ENCODE measurements at places on chromosomes 1 and 21.
A peak's percentile ranks its signal among the peaks of the same experiment; 100 is the strongest.

DNA sequence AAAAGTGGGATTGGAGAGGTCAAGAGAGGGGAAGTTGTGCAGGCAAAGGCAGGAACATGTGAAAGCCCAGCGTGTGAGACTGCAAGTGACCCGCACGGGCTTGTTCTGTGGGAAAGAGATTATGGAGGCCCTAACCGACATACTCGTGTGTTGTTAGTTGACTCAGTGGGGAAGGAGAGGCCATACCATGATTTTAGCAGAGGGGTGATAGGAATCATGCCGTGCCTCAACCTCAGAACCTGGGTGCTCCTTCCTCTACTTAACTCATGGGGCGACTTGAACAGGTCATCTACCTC lies 19.3 kb downstream of the PGLYRP3 start:
- DNase-seq = no peak

GRCh38 chr1:200733907-200734306 lies 4.8 kb upstream of the CAMSAP2 start:
- no peak for DNase-seq

- DNase-seq = no peak
Observed at GRCh38 chr1:202571719-202572339, 138.4 kb downstream of the SYT2 start.

DNA sequence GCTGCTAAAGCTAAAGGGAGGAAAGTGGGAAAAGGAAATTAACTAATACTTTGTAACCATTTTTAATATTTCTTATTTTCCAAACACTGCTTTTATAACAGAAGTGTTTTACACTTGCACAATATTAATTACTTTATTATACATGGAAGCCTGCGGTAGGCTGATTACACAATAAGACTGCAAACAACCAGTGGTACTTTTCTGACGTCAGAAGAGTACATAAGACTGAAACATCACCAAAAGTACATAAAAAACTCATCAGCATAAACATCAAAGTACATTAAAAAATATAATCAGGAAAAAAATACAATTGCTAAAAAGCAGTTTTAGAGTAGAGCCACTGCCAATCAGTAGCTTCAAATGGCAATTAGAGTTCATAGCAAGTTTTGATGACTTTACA lies 4.6 kb downstream of the ZNF281 start:
- no peak for DNase-seq

- no peak for DNase-seq
Observed at GRCh38 chr1:157916887-157917570, 75.4 kb upstream of the CD5L start.

- no peak for DNase-seq
Observed at GRCh38 chr1:53590531-53591515, 131.6 kb downstream of the DMRTB1 start.

DNA sequence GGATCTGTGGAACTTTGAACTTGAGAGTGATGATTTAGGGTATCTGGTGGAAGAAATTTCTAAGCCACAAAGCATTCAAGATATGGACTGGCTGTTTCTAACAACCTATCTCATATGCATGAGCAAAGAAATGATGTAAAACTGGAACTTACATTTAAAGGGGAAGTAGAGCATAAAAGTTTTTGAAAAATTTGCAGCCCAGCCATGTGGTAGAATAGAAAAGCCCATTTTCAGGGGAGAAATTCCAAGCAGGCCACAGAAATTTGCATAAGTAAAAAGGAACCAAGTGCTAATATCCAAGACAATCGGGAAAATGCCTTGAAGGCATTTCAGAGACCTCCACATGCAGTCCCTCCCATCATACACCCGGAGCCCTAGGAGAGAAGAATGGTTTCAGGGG lies 15.7 kb downstream of the RIIAD1 start:
- DNase-seq = no peak

DNA sequence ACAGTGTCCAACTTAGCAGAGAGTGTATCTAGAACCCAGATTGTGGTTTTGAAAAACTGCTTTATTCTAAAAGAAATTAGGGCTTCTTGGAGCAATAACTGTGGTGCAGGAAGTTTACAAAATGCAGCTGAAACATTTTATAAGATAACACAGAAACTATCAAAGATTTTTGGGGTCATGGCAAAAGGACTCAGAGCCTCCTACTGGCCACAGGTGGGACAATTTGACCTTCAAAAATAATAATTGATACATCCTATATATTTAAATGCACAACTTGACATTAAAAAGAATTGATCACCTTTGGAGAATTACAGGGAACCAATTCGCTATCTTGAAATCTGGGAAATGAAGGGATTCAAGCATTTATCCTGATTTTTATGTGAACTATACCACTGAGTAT lies 235.2 kb downstream of the RPS6KC1 start:
- DNase-seq = no peak

GRCh38 chr1:101603726-101604125 lies 366.9 kb downstream of the S1PR1 start:
- DNase-seq = no peak

GRCh38 chr1:186154651-186155050 lies 220.4 kb downstream of the TPR start:
- DNase-seq = no peak

DNA sequence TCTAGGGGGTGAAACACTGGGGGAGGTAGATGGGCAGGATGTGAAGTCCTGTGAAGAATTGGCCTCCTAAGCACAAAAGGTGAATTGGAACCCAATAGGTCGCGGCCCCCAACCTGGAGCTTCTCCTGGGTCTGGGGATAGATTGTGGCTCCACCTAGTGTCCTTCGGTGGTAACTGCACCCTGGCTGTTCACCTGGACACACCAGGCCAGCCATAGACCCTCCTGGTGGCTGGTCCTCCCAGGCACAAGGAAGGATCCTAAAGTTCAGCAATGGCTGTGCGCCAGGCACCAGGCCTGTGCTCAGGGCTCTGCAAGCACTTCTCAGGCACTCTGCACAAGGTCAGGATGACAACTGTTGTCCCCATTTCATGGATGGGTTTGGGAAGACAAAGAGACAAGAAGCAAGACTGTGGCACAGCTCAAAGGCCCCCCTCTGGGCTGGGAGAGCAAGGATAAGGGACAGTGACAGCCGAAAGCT lies 13.5 kb downstream of the ESPN start:
- peak; percentile 92 for DNase-seq

GRCh38 chr1:193514397-193514796 lies 328.0 kb upstream of the B3GALT2 start:
- DNase-seq = no peak

DNA sequence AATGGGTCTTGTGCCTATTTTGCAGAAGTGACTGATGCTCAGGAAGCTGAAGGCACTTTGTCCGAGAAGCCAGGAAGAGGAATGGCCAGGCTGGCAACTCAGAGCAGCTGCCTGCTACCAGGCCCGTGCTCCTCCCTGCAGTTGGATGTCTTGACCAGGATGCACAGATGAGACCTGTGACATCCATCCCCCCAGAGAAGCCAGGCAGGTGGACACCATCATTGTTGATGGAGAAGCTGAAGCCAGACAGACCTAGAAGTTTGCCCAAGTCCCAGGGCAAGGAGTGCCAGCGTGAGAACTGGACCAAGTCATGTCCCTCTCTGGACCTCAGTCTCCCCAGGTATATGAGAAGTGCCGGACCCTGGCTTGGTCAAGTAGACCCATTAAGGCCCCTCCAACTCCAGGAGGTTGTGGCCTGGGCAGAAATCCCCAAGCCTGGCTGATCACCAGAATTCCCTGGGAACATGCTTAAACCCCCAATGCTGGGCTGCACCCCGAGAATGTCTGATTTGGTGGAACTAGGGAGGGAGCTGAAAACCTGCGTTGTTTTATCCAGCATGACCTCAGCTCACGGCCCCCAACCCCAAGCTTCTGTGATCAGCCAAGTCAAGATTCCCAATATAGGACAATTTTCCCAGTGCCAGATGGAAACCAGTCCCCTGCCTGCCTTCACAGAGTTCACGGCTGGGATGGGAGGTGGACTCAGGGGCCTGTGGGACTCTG lies 82.4 kb downstream of the CAMK2N1 start:
- DNase-seq = no peak

GRCh38 chr1:94634977-94635416 lies 93.4 kb upstream of the F3 start:
- DNase-seq = no peak

- DNase-seq = no peak
Observed at GRCh38 chr1:228367798-228368791, 38.5 kb downstream of the TRIM11 start.

GRCh38 chr1:202122639-202123335 lies at the start of gene GPR37L1:
GPR37L1 (plus strand) TSS chr1:202122917; CDS start chr1:202122964, 47 bp downstream.
- DNase-seq = no peak

GRCh38 chr1:199684686-199685273 lies 342.7 kb upstream of the NR5A2 start:
- DNase-seq = peak; percentile 21

DNA sequence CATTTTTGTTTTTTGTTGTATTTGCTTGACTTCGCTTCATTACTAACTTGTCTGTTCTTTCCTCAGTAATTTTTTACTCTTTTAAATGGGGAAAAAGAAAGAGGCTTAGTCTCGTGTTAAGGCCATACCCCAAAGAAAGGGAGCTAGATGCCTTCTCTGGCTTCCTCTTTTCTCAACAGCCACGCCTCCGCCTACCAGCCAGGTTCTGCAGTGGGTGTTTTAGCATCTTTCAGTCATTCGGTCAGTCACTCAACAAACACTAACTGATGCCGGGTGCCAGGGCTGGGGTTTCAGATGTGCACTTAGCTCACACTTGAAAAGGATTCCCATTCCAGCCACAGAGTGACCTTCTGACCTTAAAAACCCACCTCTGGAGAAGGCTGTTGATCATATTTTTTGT lies 46.3 kb upstream of the VAV3 start:
- DNase-seq = no peak

DNA sequence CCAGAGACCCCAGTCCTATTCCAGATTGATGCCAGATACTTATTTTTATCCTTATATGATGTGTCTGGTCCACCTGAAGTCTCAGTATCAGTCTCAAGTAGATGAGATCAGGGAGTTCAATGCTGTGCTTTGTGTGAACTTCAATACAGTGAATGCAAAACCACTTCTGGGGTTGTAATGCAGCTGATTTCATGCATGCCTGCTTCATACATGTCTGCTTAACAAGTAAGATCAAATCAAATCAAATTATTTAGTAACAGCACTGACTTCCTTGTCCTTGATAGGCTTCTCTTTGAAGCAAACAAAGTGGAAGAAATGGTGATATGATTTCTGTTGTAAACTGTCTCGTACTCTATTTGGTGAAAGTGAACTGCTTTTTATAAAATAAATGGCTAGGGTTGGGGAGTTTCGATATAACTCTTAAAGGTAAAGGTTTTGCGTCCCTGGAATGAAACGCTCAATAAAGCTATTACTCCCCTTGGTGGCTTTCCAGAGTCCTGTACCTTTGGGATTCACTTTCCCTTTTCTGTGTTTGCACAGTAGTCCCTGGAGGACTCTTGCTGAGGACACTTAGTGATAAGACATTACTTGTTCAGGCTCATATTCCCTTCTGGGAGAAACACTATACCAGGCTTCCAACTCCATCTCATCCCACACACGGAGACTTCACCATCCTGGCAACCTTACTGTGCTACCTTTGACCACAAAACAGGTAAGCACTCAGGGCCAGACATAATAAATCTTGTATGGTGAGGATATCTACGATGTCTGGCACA lies 59.3 kb downstream of the FH start:
- no peak for DNase-seq

- no peak for DNase-seq
Observed at GRCh38 chr1:213399695-213400094, 348.7 kb downstream of the RPS6KC1 start.

- no peak for DNase-seq
Observed at GRCh38 chr1:35097224-35097623, 18.0 kb downstream of the ZMYM1 start.

DNA sequence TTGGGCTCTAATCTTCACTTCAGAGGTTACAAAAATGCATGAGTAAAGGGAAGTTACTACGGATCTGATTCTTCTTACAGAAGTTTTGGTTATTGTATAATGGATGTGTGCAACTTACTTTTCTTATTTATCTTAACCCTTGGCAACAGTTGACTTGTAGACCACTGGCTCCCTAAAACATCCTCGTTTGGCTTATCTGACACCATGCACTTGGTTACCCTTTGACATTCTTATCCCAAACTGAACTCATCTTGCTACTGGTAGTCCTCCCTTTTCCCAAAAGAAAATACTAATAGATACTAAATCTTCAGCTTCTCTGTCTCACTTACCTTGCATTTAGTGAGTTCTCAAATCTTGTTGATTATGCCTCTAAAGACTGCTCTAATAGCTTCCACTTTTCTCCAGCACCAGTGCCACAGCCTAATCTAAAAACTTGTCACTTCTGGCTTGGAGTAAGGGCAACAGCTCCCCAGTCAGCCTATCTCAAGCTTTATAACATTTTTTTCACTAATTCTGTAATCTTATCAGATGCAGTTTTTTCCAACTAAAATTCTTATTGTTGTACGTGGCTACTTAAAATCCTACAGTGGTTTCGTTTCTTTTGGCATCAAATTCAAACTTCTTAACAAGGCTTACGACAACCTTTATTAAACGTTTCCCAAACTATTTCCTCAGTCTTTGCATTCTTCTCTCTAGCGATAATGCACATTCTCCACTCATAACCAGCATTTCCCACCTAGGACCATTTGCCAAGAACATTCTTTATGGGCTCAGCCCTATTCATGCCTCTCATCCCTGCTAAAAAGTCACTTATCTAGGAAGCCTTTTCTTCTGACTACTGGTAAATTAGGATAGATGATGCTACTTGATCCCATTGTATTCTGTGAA lies 204.2 kb downstream of the KCNT2 start:
- DNase-seq = no peak

GRCh38 chr21:42997053-42997452 lies 22.7 kb downstream of the PKNOX1 start:
- no peak for DNase-seq

DNA sequence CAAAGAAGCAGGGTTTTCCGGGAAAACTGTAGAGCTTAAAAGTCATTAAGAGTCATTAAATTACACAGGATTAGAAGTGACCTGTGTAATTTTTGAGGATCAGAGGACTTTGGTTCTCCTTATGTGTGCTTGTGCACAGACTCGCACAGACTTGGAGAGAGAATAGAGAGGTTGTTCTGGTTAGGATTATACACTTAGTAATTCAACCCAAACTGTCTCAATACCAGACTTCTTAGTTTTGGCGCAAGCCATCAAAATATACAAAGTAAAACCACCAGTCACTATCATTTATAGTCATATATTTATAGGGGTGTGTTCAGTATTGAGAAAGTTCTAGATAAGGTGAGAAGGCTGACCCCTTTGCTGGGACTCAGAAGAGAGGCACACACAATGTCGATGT lies 112.3 kb downstream of the HLX start:
- no peak for DNase-seq

- no peak for DNase-seq
Observed at GRCh38 chr1:70554341-70554740, 143.3 kb downstream of the CTH start.

Data from GM13976 (cell line).